ENCODE measurements at places on chromosomes 3 and 15.

DNA sequence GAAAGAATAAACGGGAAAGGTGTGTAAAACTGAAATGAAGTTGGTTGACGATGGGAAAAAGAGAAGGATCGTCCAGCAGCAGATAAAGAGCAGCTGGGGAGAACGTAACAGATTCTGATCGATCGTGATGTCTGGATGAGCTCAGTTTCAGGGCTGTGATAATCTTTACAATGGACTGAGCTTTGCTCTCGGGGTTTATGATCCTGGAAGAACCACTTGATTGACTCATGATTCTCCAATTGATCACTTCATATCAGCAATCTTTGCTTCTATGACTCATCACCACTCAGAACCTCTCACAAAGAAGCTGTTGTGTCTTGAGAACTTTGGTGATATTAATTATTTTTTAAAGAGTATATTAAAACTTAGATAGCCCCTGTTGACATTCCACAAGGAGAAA lies 690.7 kb downstream of the TUSC7 start:
- no peak for DNase-seq

- no peak for DNase-seq
Measured at GRCh38 chr3:185663929-185664328, 77.8 kb downstream of the SENP2 start.

DNA sequence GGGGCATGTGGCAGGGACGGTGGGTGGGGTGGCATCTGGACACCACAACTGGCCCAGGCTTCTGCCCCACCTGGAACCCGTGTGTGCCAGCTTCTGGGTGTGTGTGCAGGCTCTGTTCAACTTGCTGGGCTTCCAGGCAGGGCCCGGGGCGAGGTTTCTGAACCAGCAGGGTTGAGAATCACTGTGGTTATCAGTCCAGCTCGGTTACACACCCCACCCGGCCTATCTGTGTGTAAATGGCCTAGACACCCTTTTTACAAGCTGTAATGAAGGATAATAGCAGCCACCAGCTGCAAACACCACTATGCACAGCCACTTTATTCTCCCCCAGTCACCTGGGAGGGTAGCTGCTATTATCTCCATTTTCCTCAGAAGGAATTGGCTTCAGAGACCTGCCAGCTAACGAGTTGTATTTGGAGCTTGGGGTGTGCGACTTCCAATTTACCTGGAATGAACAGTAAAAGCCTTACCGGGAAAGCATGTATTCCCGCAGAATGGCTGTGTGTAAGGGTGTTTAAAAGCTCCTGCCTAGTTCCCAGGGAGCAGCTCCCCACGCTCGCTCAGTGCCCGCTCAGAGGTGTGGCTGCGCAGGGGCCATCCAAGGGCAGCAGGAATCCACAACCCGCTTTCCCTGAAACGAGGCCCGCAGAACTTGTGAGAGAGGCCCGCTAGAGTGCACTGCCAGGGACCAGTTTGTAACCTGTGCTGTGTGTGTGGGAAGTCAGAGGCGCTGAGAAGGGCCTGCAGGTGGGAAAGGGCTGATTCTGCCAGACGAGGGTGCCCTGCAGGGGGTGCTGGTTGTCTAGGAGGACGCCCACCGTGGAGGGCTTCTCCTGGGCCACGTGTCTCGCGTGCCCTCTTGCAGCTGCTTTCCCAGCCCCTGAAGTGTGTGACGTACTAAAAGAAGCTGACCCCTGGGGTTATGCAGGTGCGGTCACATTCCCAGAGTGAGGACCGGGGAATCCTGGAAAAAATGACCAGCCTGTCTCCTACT lies 83.5 kb downstream of the C3orf70 start:
- DNase-seq = no peak

- no peak for DNase-seq
Measured at GRCh38 chr15:56886363-56886931, 32.0 kb upstream of the TCF12 start.

GRCh38 chr15:87736401-87736800 lies 520.1 kb downstream of the NTRK3 start:
- no peak for DNase-seq

DNA sequence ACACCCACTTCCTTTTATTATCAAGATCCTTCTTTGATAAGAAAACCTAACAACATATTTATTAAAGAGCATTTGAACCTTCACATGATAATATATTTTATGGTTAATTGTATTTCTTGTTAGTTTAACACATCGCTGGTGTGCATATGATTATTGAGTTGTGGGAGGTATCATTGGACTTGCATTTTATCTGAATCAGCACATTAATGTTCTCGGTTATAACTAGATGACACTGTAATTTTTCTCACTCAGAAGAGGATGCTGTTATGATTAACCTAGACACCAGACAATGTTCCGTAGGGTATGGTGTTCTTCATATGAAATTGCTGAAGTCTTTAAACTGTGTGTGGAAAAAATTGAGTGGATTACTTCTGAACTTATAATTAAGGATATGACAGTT lies 1188.3 kb upstream of the EPHA6 start:
- no peak for DNase-seq
